ENCODE measurements at places on chromosomes 11 and 22.

DNA sequence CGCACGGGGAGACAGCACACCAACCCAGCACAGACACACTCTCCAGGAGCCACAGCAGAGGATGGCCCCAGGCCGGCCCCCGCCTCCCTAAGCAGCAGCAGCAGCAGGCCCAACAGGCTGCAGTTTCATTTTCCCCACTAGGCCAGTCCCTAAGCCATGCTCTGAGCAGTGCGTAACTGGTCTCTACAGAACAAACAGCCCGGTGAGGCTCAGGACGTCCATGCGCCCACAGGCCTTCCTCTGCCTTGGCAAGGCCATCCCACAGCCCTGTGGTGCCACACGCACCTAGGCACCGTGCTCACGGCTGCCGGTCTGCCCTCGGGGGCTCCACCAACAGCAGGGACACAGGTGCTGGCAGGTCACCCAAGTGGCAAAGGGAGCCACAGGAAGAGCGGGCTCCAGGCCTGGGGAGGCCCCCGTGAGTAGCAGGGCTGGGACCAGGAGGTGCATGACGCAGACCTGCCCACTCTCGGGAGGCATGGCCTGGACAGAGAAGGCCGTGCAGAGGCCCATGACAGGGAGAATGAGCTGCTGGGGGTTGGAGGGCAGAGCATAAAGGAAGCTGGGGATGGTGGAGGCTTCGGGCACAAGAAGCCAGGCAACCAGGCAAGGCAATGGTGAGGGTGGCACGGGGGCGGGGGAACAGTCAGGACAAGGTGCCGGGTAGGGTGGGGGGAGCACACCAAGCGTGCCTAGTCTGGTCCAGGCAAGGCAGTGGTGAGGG is 1.4 kb upstream of the MOB2 start:
- H3K27me3 ChIP-seq: no peaks in the 10 kb centered on the region
- no peak overlapping the region for H3K27ac ChIP-seq
- no peak for DNase-seq
- no peak overlapping the region for H3K4me3 ChIP-seq
- peaks cover 14% of the 10 kb centered on the region for H3K4me1 ChIP-seq

DNA sequence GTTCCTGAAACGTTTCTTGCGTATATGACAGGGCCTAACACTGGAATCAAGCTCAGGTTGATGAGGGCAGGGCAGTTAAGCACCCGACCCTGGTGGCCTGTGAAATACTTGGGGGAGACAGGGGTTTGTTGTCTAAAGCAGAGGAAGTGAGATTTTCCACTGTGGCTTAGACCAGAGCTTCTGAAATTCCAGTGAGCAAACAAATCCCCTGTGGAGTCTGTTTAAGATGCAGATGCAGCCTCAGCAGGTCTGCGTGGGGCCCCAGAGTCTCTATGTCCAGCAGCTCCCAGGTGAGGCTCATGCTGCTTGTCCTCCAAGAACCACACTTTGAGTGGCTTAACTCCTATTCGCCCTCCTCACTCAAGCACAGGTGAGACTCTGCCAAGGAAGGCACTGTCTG is 39.1 kb upstream of the PRAME start:
- no peaks in the 10 kb centered on the region for H3K27me3 ChIP-seq
- H3K4me3 ChIP-seq: no peak overlapping the region
- DNase-seq: no peak
- no peaks in the 10 kb centered on the region for H3K4me1 ChIP-seq
- no peak overlapping the region for H3K27ac ChIP-seq

- no peaks in the 10 kb centered on the region for H3K27me3 ChIP-seq
- DNase-seq: no peak
- no peak overlapping the region for H3K4me3 ChIP-seq
These were observed 17.8 kb upstream of the CASTOR1 start for GRCh38 chr22:30307041-30307574.

GRCh38 chr11:65501472-65502273 is 2.8 kb downstream of the MALAT1 start:
- H3K4me1 ChIP-seq: peaks cover 20% of the 10 kb centered on the region
- DNase-seq: peak; percentile 42
- peak overlapping the region; percentile 96 for H3K27ac ChIP-seq
- H3K27me3 ChIP-seq: no peaks in the 10 kb centered on the region
- peak overlapping the region; percentile 88 for H3K4me3 ChIP-seq

DNA sequence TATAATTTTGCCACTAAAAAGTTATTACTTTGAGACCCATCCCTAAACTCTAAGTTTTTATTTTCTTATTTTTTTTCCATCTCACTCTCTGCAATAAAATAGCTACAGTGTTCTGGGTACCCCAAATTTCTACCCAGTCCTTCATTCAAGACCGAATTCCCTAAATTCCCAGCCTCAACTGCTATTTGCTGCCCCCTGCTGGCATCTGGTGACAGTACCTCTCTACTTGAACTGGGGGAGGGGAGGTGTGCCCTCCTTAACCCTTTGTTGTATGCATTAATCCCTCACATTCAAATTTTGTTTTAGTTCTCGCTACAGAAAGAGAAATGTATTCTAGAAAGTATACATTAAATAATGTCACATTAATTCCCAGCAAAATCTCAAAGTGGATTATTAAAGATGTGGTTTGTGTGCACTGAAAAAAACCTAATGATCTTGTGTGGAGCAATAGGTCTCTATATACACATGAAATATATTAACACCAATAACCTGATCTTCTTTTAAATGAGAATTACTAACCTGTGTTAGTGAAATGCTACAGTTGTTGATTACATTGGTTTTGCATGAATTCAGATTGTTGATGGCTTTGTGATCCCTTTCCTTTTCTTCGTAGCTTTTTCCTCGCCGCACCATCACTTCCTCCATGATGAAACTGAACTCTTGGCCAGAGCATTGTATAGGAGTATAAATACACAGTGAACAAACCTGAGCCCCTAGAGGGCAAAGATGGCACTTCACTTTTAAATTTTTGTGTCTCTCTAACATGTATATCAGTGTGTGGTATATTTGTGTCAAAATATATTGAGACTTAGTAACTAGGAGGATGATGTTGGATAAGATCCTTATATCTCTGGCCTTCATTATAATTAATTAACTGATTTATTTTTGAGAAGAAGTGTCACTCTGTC is 590.0 kb downstream of the METTL15 start:
- peak; percentile 73 for DNase-seq
- H3K4me3 ChIP-seq: no peak overlapping the region
- H3K36me3 ChIP-seq: no peaks in the 10 kb centered on the region
- no peak overlapping the region for H3K27ac ChIP-seq
